ENCODE measurements at places on chromosomes 6 and 20. TPM values are rescaled to one million over a fixed set of nuclear protein-coding genes. Genes with fewer than 3 reads are reported as not detected.

The ATP6V1G2 gene
- 0.49 TPM for total RNA-seq

The C20orf144 gene
- not detected for total RNA-seq

The CCN2 gene
- total RNA-seq: 504 TPM

The LINC00237 gene
- not detected for total RNA-seq

The SIRPB1 gene
- 0.16 TPM for total RNA-seq

The MED23 gene
- total RNA-seq: 20.7 TPM

The IFNGR1 gene
- total RNA-seq: 80.5 TPM

The DDX43 gene
- 0.32 TPM for total RNA-seq

The TCP11 gene
- total RNA-seq: not detected

The ELOVL4 gene
- total RNA-seq: 0.63 TPM

The KCNK5 gene
- not detected for total RNA-seq

The KIF16B gene
- 10.3 TPM for total RNA-seq

The CLIC1 gene
- total RNA-seq: 347 TPM

The BMP7 gene
- not detected for total RNA-seq

The PI3 gene
- total RNA-seq: not detected

The LIME1 gene
- 3.2 TPM for total RNA-seq

The ADGRF4 gene
- not detected for total RNA-seq

The SMLR1 gene
- total RNA-seq: not detected

The CGA gene
- not detected for total RNA-seq

The C6orf163 gene
- 1.3 TPM for total RNA-seq

The PI16 gene
- not detected for total RNA-seq

The NT5E gene
- 111 TPM for total RNA-seq

The NMBR gene
- total RNA-seq: 0.16 TPM

The ZKSCAN8 gene
- total RNA-seq: 7.1 TPM

The ARMH2 gene
- not detected for total RNA-seq

The SLC17A4 gene
- not detected for total RNA-seq

The PRRT1 gene
- not detected for total RNA-seq

The CBLN4 gene
- not detected for total RNA-seq

The CAPN11 gene
- 8.6 TPM for total RNA-seq

The XPO5 gene
- total RNA-seq: 39.9 TPM

The GABRR2 gene
- total RNA-seq: 0.32 TPM

The CDSN gene
- not detected for total RNA-seq

The CD109 gene
- total RNA-seq: 28.7 TPM

The NFKBIE gene
- total RNA-seq: 20.0 TPM

The AVP gene
- not detected for total RNA-seq

The DNAH8 gene
- not detected for total RNA-seq

The SOBP gene
- 0.76 TPM for total RNA-seq

The CDH22 gene
- 0.57 TPM for total RNA-seq

The DDX27 gene
- 30.8 TPM for total RNA-seq

The TMEM244 gene
- total RNA-seq: not detected

The SLC24A3 gene
- total RNA-seq: 0.16 TPM

The HLA-DRA gene
- total RNA-seq: 2.9 TPM

Measured in bladder microvascular endothelial cell (primary cell).